Psoas muscle (tissue), 8 donors: ENCODE measurements at places on chromosomes 6 and 20. TPM values are rescaled to one million over a fixed set of nuclear protein-coding genes. Genes with fewer than 3 reads are reported as not detected.

Gene LKAAEAR1
- not detected for total RNA-seq

Gene RIPOR3
- 3.1 TPM for total RNA-seq

Gene OXT
- not detected for total RNA-seq

Gene ELOVL2
- 0.36 TPM for total RNA-seq

Gene LY6G5B
- total RNA-seq, result 1.7 TPM

Gene MMP24
- not detected for total RNA-seq

Gene CLIC5
- 226 TPM for total RNA-seq

Gene SAMD10
- total RNA-seq, result 0.32 TPM

Gene DPPA5
- not detected for total RNA-seq

Gene RHAG
- total RNA-seq, result not detected

Gene SYCP2
- total RNA-seq, result 0.69 TPM

Gene SLC25A27
- 13.3 TPM for total RNA-seq

Gene SLC22A23
- total RNA-seq, result 13.2 TPM

Gene TMC2
- not detected for total RNA-seq

Gene TNF
- total RNA-seq, result 0.81 TPM

Gene SPATS1
- total RNA-seq, result not detected
